Activated T-cell treated with anti-CD3 and anti-CD28 coated beads for 1 hour (primary cell): ENCODE measurements at places on chromosomes 5 and 9.

- DNase-seq: no peak
These were observed 731.5 kb upstream of the CDH9 start for GRCh38 chr5:27769748-27770402.

DNA sequence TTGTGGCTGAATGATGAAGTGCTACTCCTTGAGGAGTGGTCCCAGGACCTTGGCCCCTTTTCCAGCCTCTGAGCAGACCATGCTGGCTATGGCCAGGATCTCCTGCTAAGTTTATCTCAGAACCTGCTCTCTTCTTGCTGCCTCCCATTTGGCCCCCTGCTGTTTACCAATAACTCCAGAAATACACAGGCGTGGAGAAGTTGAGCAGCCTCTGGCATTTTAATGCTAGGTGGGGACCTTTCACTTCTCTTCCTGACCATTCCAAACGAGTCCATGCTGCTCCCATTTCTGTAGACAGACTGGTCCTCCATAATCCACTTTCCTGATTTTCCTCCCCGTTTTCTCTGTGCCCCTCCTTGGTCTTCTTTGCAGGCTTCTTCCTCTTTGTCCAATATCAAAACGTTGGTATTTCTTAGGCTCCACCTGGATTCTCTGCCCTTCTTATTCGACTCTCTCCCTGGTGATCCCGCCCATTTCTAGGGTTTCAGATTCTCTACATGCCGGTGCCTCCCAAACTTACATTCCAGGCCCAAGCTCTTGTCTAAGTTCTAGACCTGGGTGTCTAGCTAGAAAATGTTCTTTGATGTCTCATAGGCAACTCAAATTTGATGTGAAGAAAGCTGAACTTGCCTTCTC is 33.4 kb upstream of the TNFAIP8 start:
- no peak for DNase-seq

DNA sequence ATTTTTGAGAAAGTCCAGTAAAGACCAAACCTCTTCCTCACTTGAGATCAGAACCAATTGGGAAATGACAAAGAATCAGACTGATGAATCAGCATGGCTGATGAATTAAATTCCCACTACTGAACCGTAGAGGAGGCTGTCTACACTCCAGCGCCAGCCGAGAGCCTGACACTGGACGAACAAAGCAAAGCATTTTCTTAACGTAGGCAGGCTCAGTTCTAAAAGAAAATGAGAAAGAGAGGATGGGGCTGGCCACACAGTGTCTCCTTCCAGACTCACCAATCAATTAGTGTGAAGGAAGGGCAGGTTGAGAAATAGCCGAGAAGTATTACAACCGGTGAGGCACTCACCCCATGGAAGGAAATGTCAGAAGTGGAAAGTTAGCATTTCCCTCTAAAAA is 49.4 kb downstream of the ITGA1 start:
- no peak for DNase-seq

DNA sequence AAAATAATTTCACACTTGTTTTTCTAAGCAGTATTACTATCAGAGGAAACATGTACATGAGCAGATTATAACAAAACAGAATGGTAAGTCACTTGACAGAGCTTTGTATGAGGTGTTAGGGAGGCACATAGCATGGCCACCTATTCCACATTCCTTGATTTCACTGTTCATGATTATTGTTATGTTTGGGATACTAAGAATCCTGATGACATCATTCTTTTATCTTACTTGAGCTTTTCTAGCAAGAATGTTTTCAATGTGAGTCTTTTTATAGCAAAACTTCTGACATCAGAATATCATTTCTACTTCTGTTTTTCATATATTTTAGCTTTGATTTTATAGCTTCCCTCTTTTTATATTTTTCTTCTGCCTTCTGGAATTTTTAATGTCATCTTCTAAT is 208.2 kb downstream of the DMRTA1 start:
- no peak for DNase-seq

DNA sequence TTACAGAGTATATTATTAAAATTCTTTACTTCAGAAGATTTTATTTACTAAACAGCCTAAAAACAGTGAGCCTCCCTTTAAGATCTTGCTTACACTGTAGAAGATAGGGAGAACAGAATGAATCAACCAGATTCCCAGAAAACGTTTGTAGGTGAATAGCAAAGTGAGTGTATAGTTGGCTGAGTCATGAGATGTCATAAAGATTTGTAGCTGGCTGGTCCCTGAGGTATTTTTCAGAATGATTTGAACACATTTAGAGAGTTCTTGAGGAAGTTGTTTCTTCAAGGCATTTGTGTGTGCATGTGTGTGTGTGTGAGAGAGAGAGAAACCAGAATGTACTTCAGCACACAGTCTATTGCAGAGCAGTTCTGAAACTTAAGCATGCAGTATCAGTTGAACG is 159.4 kb upstream of the PRR16 start:
- DNase-seq: no peak

DNA sequence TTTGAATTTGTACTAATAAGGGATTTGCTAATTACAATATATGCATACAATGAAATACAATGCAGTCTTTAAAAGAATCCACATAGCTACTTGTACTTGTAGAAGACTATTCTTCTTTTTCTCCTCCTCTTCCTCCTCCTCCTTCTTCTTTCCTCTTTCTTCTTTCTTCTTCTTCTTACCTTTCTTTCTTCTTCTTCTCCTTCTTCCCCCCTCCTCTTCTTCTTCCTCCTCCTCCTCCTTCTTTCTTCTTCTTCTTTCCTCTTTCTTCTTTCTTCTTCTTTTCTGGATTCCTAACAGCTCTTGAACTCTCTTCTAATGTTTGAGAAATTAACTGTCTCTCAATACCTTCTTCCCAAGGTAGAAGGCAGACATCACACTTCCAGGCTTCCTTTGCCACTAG is 29.3 kb upstream of the FSTL4 start:
- no peak for DNase-seq

DNA sequence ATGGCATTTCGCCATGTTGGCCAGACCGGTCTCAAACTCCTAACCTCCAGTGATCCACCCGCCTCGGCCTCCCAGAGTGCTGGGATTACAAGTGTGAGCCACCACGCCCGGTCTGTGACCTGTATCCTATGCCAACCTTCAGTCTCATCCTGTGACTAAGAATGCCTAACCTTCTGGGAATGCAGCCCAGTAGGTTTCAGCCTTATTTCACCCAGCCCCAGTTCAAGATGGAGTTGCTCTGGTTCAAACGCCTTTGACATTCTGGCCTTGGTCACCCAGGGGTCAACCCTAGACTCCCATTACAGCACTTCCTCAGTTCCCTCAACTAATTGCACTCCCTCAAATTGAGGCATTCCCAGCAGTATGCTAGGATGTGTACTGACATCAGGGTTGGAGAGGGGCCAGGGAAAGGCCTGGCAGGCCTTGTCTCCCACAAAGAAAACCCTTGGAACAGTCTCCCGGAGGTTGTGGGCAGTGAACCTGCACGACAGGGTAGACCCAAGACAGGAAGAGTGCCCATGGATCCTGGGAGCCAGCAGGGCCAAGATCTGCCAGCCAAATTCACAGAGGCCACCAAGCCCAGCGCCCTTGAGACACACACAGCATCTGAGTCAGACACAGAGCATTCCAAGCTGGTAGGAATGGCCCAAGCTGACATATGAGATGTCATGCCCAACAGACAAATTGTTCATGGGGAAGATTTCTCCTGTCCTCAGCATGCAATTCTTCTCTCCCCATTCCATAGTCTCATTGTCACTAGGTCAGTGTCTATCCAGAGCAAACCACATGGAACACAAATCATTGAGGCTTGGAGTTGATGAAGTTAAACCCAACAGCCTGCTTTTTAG is 24.9 kb upstream of the SMU1 start:
- DNase-seq: no peak

- no peak for DNase-seq
These were observed 25.2 kb downstream of the ANKRA2 start for GRCh38 chr5:73540192-73540591.

- DNase-seq: no peak
These were observed 67.2 kb upstream of the DAP start for GRCh38 chr5:10828241-10828640.

GRCh38 chr9:97628668-97629067 is 4.5 kb downstream of the TSTD2 start:
- DNase-seq: no peak

DNA sequence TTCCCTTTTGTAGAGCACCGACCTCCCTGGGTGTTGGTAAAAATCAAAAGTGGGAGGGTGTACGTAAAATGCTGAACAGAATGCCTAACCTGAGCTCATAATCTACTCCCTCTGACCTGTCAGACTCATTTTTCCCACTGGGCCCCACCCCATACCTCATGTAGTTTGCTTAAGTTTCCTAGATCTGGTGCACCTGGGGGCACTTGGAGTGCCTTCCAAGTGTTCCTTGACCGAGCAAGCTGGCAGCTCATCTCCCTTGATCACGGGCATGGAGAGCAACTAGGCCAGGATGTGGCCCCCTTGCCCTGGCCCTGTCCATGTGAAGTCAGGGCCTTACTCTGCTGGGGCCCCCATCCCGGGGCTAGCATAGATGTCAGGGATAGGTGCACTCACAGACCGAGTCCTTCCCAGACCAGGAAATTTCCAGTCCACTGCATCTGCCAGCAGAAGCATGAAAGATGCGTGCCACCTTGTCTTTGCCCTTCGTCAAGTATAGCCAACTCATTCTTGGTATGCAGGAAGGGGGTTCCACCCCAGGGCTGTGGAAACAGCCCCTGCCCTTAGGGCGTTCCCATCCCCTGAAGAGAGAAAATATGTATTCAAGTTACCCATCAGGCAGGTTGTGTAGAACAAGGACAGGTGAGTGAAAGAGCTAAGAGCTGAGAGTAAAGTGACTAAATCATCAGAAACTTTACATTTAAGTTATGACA is 41.9 kb downstream of the SLC22A5 start:
- no peak for DNase-seq

GRCh38 chr5:61231813-61232212 is 69.5 kb upstream of the SMIM15 start:
- no peak for DNase-seq

GRCh38 chr5:1004461-1005248 is 3.9 kb upstream of the NKD2 start:
- peak; percentile 33 for DNase-seq

DNA sequence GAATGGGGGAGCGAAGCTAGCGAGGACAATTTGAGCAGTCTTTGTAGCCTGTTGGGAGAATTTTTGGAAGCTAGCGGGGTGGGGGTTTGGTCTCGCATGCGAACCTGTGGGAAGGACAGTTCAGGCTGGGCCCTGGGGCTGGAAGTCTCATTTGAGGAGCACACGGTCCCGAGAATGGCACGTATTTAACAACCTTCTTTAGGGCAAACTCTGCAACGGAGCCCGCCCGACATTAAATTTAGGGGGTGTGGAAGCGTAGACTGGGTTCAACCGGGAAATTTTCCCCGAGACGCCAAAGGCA is 35.2 kb upstream of the NFIB start:
- DNase-seq: no peak

DNA sequence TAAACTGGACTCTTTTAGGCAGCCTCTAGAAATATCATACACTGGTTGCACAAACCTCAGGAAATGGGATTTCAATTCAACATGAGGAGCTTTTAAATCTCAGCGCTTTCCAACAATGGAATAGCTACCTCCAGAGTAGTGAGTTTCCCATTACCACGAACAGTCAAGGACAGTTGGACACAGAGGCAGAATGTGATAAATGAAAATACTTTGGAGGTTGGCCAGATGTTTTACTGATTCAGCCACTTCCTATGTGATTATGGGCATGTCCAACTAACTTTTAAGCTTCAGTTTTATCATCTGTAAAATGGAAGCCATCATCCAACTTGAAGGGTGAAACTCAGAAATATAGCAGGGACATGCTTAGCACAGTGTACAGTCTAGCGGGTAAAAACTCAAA is 2.1 kb downstream of the FBXW2 start:
- DNase-seq: no peak

DNA sequence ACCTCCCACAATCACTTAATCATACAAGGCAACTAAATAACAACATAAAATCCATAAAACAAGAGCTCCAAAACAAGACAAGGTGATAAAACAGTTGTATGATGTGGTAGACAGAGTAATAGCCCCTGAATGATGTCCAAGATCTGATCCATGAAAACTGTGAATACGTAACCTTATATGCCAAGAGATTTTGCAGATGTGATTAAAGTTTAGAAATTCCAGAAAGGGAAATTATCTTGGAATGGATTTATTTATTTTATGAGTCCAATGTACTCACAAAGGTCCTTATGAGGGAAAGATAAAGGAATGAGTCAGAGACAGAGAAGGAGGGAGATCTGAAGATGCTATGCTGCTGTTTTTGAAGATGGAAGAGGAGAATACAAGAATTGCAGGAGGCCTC is 1775.7 kb upstream of the C9orf72 start:
- no peak for DNase-seq

GRCh38 chr9:130268521-130269211 is 3.1 kb downstream of the HMCN2 start:
- DNase-seq: no peak

- no peak for DNase-seq
These were observed 40.4 kb upstream of the HRH2 start for GRCh38 chr5:175617447-175617846.

- DNase-seq: no peak
These were observed 698.0 kb upstream of the WWC1 start for GRCh38 chr5:167593329-167594060.

GRCh38 chr5:62720031-62720441 is 141.4 kb downstream of the LRRC70 start:
- no peak for DNase-seq

DNA sequence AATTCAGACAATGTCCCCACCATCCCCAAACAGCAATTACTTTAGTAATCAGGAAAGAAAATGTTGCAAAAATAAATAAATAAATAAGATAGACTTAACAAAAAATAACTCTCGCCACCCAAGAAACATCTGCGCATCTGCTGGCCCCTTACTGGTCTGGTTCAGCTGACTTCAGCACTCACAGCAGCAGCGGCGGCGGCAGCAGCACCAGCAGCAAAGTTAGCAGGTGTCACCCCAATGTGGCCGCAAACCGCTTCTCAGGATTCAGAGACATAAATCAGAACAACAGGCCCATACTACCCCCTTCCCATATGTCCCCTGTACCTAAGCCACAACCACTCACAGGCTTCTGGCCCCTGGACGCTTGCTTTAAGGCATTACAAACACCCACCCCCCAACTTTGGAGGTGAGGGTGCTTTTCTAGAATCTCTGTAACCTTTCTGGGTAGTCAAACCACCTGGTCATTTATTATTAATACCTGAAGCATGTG is 593.0 kb downstream of the BNC2 start:
- DNase-seq: no peak

DNA sequence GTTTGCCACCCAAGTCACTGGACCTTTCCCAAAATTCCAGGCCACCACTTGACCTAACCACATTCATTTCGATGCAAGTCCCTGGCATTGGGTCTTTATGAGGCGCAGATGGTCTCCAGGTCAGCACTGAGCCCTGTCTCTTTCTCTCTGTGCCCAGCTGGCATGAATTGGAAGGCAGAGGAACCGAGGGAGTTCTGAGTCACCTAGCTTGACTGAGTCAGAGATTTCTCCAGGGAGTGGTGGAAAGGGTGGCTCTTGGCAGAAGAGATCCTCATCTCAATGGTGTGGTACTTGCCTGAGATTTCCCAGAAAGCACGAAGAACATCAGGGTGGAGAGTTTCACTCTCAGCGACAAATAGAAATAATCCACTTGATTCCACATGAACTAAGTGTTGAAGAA is 43.8 kb downstream of the WDR36 start:
- no peak for DNase-seq
